AG08396 (cell line): ENCODE measurements at places on chromosomes 13 and 19.

- no peak for DNase-seq
These were observed 499 bp upstream of the KLK13 start for GRCh38 chr19:51065221-51065960.

DNA sequence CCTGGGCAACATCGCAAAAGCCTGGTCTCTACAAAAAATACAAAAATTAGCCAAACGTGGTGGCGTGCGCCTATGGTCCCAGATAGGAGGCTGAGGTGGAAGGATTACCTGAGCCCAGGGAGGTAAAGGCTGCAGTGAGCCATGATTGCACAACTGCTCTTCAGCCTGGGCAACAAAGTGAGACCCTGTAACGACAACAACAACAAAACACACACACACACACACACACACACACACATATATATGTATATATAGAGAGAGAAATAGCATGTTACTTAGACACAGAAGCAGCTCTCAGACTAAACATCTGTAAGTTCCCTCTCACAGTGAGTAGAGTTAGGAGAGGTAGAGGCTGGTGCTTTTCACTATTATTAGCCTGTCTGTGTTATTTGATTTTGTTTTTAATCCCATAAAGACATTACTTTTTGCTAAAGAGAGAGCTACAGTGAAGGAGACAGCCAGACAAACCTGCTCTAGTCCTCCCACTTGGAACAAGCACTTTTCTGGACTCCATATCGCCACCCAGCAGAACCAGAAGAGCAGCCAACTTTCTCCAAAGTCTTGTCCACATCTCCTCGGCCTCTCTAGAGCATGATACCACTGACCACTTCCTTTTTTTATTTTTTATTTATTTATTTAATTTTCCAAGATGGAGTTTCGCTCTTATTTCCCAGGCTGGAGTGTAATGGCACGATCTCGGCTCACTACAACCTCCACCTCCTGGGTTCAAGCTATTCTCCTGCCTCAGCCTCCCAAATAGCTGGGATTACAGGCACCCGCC lies 2.8 kb upstream of the LIN7B start:
- DNase-seq = no peak

DNA sequence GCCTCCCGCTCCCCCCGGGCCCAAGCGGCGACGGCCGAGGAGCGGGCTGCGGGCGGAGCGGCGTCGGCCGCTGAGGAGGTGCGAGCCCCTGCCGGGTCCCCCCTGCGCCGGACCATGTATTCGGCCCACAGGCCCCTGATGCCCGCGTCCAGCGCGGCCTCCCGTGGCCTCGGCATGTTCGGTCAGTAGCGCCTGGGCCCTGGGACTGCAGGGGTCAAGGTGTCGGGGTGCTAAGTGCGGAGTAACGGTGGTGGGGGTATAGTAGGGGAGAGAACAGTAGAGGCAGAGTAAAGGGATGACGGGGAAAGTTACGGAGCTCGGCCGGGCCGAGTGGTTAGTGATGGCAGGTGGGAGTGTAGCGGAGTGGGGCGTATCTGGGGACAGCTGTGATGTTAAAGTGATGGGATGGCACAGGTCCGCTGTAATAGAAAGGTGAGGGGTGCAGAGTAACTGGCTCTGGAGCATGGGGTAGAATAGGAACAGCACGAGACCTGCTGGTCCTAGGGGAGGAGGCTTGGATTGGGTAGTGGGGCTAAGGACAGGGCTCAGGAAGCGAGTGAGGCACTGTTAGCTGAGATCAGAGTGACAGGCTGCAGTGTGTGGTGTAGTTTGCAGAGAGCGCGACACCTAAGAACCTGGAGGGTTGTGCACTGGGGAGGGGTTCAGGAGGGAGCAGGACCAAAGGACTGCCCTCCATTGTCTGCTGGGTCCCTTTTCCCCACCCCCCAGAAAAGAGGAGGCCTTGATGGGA lies 15.7 kb downstream of the CIC start:
- no peak for DNase-seq

- no peak for DNase-seq
These were observed 105.6 kb downstream of the SPRY2 start for GRCh38 chr13:80235166-80235966.

DNA sequence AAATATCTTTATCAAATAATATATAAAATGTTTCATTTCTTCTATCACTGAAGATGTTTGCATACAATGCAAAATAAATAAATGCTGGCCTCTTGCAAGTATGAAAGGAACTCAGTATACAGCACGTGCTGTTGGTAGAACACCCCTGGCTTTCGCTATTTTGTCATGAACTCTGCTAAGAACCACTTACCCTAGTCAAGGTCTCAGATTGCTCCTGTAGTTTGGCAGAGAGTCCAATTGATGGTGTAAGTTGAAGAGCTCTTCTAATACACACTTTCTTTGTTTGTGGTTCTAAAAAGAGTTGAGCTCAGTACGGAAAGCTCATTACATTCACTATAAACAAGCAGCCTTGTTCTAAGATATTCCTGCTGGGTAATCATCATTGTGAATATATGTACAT lies 1258.9 kb downstream of the EFNB2 start:
- DNase-seq = no peak

GRCh38 chr19:10920781-10921180 lies 7.7 kb downstream of the YIPF2 start:
- DNase-seq = no peak

GRCh38 chr19:16586991-16587832 lies 15.0 kb upstream of the SLC35E1 start:
- DNase-seq = no peak

DNA sequence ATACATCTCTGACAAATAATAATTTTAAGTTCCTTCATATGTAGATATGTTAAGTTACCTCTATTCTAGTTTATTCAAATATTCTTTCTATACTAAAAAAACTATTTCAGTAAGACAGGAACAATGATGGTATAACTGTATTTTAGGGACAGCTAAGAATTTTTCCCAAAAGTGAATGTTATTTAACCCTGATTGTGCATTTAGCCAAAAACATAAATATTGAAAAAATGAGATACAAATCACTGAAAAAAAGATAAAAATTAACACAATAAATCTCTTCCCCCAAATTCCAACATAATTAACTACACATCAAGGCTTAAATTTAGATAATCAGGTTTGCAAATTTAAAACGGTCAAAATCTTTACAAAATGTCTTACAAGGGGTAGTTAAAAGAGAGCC lies 58.1 kb downstream of the KCNRG start:
- DNase-seq = no peak

GRCh38 chr13:112893570-112894422 lies 75.2 kb upstream of the MCF2L start:
- DNase-seq = peak; percentile 72

DNA sequence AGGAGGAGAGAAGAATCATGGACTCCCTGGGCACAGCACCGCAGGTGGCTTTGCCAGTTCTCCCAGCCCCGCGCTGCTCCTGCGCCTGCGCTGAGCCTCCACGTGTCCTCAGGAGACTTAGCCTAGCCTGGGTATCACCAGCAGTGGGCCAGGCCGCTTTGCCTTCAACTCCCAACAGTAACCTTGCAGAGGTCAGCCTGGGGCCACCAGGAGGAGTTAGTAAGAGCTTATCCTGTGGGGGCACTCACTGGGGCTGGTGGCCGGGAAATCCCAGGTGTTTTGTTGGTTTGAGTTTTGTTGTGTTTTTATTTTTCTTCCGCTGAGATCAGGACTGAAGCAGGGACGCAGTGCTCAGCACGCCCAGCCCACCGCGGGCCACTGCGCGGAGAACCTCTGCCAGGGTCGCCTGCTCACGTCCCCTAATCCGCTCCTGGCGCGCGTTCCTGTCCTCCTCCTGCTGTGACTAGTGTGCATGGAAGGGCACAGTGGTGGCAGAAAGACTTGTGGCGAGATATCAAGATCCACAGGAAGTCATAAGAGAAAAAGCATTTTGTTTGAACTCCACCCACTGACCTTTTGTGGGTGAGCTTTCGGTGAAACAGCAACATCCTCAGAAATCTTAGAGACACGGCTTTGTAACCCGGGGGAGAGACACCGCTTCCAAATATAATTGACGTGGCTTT lies 207.4 kb upstream of the RFC3 start:
- peak; percentile 13 for DNase-seq

DNA sequence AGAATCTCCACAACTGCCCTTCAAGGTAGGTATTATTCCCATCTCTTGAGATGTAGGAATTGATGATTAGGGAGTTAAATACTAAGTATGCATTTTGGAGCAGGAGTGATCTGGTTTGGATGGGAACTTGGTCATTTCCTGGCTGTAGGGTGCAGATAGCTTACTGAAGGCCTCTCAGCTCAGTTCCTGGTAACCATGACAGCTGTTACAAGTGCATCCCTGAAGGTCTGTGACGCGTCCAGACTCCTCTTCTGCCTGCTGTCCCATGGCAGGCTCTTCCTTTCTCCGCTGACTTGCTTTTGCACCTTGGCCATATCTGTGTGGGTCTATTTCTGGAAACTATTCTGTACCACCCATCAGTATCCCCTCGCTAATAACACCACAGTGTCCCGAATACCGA lies 387.8 kb downstream of the ZNF536 start:
- DNase-seq = no peak

- DNase-seq = no peak
These were observed 51.2 kb downstream of the FLT3 start for GRCh38 chr13:28049215-28049614.

GRCh38 chr19:19259741-19260140 lies 13.4 kb downstream of the TM6SF2 start:
- DNase-seq = peak; percentile 79

GRCh38 chr13:74166261-74167004 lies 32.2 kb upstream of the KLF12 start:
- no peak for DNase-seq

- peak; percentile 13 for DNase-seq
These were observed 8.4 kb downstream of the PNMA8B start for GRCh38 chr19:46487178-46487801.

- peak; percentile 22 for DNase-seq
These were observed 260.0 kb downstream of the NDFIP2 start for GRCh38 chr13:79740991-79741390.
